AG09319 (cell line): ENCODE measurements at places on chromosomes 11 and 22.
A peak's percentile ranks its signal among the peaks of the same experiment; 100 is the strongest.

GRCh38 chr11:83827520-83827919 is 541.4 kb upstream of the CCDC90B start:
- DNase-seq, result no peak

- DNase-seq, result no peak
Measured at GRCh38 chr22:46634011-46634699, 14.0 kb downstream of the GRAMD4 start.

GRCh38 chr22:28443526-28443876 is 236.1 kb downstream of the TTC28 start:
- peak; percentile 51 for DNase-seq

DNA sequence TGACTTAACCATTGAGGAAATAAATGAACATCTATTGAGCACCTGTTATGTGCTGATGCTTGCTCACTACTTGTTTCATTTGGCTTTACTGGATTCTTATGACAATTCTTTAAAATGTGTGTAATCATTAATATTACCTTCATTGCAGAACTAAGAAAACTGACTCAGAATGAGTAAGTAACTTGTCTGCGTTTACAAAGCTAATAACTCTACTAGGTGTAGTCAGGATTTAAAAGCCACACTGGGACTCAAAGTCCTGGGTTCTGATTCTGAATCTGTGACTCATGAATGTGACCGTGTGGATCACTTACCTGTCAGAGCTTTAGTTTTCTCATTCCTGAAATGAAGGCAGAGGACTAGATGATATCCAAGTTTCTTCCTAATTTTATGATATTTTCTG is 23.4 kb upstream of the KIRREL3 start:
- DNase-seq, result no peak

DNA sequence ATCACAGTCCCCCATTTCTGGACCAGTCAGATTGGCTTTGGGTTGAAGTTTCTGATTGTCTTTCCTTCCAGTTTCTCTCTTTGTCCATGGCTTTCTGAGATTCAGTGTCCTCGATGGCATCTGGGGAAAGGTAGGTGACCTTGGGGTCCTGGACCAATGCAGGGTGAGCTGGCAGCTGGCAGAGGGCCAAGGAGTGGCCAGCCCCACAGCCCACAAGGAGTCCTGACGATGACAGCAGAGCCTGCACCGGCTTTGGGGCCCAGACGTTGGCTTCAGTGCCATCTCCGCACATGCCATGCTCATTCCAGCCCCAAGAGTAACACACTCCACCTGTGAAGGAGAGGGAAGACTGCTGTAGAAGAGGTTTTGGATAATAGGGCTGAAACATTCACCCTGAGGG is 53.5 kb downstream of the KCNC1 start:
- DNase-seq, result no peak

DNA sequence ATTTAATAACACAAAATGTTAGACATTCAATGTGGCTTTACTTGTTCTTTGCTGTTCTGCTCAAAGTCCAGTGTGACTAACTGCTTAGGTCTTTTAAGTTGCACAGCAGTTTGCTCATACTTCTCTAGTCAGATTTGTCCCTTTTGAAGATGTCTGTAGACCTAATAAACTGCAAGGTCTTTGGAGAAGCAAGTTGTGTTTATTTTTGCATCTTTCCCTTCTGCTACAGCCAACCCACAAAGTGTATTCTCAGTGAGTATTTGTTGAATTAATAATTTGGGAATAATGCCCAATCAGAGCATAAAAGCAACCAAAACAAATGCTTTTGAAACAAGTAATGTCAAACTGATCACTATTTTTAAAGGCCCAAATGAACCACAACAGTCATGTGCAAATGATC is 312.5 kb downstream of the CADM1 start:
- DNase-seq, result no peak

DNA sequence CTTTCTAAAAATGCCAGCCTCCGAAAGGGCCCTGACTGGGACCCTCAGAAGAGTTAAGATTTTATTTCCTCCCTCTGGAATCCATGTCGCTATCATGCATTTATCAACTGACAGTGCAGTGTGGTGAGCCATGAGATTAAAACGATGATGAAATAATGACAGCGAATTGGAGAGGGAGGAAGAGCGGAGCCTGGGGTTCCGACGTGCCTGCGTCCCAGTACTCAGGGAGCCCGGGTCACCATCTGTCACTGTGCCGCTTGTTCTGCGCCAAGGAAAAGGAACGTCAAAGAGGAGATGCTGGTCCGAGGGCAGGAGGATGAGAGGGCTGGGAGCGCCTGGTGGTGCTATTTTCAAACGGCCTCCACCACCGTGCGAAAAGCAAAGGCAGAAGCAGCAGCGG is 46.2 kb downstream of the MACROD1 start:
- no peak for DNase-seq

DNA sequence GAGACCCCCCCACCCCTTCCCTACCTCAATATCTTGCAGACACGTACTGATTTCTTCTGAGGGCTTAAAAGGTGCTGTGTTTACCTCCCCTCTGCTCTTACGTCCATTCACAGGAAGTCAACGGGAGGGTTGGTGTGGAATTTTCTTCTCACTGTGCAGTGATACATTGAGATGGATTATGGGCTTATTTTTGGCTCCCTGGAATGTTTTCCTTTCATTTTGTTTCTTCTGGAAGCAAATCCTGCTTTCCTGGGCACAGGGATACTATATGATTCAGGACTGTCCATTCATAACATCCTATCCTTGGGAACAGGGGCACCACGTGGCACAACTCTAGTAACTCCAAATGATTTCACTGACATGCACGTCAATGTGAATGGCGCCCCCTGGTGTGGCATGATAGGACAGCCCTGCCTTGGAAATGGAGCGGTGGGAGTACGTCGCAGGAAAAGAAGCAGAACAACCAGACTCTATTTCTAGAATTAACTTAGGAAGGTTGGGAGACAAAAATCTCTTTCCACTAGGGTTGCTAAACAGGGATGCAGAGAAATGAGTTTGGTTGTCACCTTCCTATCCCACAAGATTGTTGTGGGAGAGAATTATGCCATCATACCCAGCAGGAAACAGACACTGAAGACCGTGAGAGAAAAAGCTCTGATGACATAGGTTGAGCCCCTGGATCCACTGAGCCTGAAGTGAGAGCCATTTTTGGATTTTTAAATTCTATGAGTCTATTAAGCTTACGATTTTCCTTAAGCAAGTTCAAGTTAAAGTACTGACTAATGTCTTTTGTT is 146.5 kb upstream of the RAG2 start:
- DNase-seq, result no peak

- no peak for DNase-seq
Measured at GRCh38 chr11:83192606-83193245, 786 bp upstream of the ANKRD42 start.

DNA sequence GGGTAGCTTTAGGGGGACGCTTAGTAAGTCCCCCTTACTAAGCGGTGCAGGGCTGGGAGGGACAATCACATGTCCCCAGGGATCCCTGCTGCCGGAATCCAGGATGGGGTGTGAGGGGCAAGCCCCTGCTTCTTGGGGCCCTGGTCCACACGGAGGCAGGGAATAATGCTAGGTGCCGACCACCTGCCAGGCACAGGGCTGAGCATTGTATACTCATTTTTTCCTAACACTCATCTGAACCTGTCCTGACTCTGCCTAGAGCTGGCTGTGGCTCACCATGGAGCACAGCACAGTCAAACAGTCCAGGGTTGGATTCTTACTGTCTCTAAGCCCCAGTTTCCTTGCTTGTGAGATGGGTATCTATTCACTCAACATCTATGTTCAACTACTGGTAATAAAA is 1.4 kb upstream of the LTBP3 start:
- no peak for DNase-seq

- DNase-seq, result no peak
Measured at GRCh38 chr22:34855471-34855870, 210.5 kb upstream of the ISX start.
